MCF 10A (cell line): ENCODE measurements at places on chromosomes 5 and 9. TPM values are rescaled to one million over a fixed set of nuclear protein-coding genes. Genes with fewer than 3 reads are reported as not detected.

- DNase-seq, result peak; percentile 38
Observed at GRCh38 chr5:135857630-135858311, 23.3 kb downstream of the SLC25A48 start.

GRCh38 chr9:79240774-79241173 is 331.0 kb upstream of the TLE4 start:
- DNase-seq, result no peak

DNA sequence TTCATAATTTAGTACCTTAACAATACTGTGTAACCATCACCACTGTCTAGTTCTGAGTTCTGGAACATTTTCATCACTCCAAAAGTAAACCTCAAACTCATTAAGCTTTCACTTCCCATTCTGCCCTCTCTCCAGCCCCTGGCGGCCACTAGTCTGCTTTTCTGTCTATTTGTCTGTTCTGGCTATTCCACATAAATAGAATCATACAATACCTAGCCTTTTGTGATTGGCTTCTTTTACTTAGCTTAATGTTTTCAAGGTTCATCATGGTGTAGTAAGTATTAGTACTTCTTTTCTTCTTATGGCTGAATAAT is 138.7 kb downstream of the RAPGEF6 start:
- DNase-seq, result no peak

GRCh38 chr5:36712706-36713105 is 106.3 kb downstream of the SLC1A3 start:
- DNase-seq, result no peak

- peak; percentile 18 for DNase-seq
Observed at GRCh38 chr5:79535477-79536192, 21.7 kb upstream of the HOMER1 start.

DNA sequence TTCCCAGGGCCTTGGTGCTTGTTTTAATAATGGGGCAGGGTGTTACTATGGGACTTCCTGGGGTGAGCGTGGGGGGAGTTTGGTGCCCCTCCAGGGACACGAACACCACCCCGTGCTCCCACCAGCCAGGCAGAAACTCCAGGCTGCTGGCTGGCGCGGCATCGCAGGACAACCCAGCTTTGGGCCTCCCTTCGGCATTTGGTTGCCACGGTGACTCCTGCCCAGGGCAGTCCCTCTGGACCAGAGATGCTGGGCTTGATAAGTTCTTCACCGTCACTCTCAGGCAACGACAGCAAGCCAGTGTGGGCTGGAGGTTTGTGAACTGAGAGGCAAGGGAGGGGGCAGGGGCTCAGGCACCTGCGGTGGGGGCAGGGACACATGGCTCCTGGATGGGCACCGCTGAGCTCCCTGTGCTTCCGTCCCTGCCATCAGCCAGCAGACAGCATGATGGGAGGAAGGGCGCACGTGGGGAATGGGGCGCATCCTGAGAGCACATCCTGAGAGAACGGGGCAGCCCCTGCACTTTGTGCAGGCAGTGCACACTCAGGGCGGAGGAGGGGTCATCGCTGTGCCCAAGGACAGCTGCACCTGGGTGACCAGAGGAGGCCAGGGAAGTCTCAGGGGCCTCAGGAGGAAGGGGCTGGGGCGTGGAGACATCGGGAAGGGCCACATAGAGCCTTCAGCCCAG is 116.4 kb downstream of the RXRA start:
- no peak for DNase-seq

DNA sequence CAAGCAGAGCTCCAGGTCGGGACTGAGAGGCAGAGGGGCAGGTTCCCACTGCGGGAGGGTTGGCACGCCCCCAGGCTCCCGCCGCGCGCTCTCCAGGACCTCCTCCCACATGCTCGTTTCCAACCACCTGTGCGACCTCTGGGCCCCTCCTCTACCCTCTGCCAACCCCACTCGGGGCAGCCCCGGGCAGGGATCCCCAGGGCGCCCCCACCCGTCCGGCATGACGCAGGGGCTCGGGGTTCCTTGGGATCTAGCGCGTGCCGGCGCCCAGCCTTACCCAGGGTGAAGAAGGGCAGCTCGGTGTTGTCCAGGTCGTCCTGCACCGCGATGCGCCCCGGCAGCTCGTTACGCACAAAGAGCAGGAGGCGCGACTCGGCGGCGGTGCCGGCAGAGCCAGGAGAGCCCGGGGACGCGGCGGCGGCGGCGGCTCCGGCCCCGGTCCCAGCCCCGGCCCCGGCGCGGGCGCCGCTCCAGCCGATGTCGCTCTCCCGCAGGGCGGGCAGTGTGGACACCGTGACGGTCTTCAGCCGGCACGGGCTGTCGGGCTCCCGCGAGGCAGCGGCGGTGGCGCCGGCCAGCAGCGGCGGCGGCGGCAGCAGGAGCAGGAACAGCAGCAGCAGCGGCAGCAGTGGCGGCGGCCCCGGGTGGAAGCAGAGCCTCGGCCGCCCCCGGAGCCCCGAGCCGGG is 494 bp downstream of the ASTN2 start:
- DNase-seq, result no peak

- DNase-seq, result peak; percentile 85
Observed at GRCh38 chr9:72038890-72039410, 21.5 kb downstream of the C9orf57 start.

DNA sequence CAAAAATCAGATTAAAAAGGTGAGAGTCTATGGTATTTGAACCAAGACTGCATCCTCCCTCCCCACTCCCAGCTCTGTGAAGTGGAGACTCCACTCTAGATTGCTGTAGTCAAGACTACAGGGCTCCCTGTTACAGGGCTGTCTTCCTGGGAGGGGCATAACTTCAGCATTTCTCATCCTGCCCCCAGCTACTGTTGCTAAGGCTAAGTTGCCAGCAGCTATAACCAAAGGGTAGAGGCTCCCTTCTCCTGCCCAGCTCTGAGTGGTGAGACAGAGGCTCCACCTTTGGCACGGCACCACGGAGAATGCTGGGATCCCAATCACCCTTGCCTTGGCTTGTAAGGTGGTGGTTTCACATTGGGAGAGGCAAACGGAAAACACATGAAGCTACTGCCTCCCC is 39.2 kb upstream of the GCNT4 start:
- DNase-seq, result peak; percentile 64

DNA sequence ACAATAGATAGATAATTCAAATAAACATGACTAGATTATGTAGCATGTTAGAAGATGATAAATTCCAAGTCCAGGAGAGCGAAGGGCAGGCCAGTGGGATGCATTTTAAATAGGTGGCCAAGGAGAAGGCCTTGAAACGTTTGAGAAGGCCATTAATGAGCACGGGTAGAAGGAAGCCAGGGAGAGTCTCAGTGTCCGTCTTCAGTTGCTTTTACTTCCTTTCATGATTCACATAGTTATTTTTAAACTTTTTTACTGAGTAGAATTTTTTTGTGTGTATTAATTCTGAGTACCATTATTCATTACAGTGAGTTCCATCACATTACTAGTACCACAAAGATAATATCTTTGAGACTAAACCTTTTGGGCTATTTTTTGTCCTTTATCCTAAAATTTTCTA is 259.2 kb downstream of the ARRDC3 start:
- DNase-seq, result no peak

- no peak for DNase-seq
Observed at GRCh38 chr9:72165821-72166547, 16.7 kb downstream of the GDA start.

DNA sequence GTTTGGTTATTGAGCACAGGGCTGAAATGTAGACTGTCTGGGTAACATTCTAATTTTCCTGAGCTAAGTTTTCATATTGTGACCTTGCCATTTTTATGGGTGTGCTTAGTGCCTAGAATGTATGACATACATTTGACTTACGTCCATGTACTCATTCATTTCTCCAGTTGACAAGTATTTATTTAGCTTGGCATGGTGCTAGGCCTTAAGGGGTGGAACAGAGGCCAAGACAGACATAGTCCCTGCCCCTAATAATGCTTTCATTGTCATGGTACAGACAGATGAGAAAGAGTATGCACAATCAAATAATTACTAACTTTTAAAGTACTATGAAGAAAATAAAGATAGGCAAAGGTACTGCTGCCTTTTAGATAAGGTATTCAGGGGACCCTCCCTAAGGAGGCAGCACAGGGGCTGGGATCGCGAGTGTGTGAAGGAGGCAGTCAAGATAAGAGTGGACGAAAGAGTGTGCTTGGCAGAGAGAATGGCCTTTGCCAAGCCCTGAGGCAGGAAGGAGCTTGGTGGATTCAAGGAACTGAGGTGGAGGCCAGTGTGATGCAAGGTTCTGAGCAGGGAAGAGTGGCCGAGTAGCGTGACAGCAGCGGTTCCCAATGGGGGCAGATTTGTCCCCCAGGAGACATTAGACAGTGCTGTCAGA is 128.0 kb downstream of the PIP5K1B start:
- peak; percentile 27 for DNase-seq

BAAT gene
- total RNA-seq, result 0.14 and 0.15 TPM in 2 replicates

DNA sequence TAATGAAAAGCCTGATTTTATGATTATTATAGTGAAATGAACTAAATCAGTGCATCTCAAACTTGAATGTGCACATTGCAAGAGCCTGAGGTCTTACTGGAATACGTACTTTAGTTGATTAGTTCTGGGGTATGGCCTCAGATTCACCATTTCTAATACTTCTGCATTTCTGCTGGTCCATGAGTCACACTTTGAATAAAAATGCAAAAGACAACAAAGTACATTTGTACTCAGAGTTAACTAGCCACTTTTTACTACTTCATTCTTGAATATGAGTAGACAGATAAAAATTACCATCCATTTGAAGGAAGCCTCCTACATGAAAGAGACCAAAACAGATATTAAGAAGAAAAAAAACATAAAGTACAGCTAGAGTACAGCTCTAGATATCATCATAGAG is 27.1 kb upstream of the PRR16 start:
- DNase-seq, result no peak

DNA sequence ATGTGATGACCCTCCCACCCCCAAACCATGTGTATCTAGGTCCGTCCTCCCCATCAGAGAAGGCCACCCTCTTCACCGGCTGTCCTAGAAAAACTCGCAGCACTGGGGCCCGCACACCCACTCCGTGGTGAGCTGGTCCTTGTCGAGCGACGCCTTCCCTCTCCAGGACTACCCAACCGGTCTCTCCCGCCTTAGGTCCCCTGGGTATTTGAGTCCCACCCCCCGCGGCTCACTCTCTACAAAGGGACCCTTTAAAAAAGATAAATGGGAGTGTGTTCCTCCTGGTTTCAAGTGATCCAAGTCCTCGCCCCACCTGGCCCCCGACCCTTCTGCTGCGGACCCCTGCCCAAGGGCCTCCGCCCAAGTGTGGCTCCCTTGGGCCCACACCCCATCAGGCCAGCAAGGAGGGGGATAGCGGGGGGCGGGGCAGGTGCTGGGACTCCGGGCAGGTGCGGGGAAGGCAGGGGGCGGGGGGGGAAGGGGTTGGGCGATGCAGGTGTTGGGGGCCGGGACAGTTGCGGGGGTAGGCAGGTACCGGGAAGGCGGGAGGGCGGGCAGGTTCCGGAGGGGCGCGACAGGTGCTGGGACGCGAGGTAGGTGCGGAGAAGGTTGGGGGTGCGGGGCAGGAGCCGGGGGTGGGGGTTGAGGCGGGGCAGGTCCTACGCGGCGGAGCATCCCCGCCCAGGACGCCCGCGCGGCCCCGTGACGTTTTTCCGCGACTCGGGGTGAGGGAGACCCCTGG is 970 bp upstream of the ARRDC1 start:
- no peak for DNase-seq

TRAF2 gene
- 10.7 and 14.1 TPM in 2 replicates for total RNA-seq

NCBP1 gene
- total RNA-seq, result 35.6 and 38.7 TPM in 2 replicates

CFAP77 gene
- not detected in 2 replicates for total RNA-seq

DNA sequence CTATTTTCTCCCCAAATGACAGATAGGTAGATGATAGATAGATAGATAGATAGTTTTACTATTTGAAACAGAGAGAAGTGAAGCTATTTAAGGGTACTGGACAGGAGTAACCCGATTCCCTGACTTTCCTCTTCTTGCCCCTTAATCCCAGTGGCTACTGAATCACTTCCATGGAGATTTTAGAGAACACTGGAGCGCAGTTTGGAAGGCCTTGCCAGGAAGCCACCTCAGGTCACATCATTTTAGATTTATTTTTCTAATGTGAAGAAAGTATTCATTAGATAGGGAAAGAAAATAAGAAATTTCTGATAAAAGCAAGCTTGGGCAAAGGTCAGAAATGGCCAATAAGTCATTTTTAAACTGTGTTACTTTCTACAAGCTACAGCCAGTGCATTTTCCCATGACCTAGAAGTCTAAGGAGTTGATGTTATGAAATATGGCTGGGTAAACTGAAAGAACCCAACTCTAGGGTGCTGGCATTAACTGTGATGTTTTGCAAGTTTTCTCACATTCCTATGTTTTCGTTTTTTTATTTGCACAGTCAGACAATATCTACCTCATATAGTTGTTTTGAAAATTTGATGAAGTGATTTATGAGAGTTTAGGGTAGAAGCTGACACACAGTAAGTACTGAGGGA is 544.7 kb upstream of the PTGER4 start:
- DNase-seq, result no peak

DNA sequence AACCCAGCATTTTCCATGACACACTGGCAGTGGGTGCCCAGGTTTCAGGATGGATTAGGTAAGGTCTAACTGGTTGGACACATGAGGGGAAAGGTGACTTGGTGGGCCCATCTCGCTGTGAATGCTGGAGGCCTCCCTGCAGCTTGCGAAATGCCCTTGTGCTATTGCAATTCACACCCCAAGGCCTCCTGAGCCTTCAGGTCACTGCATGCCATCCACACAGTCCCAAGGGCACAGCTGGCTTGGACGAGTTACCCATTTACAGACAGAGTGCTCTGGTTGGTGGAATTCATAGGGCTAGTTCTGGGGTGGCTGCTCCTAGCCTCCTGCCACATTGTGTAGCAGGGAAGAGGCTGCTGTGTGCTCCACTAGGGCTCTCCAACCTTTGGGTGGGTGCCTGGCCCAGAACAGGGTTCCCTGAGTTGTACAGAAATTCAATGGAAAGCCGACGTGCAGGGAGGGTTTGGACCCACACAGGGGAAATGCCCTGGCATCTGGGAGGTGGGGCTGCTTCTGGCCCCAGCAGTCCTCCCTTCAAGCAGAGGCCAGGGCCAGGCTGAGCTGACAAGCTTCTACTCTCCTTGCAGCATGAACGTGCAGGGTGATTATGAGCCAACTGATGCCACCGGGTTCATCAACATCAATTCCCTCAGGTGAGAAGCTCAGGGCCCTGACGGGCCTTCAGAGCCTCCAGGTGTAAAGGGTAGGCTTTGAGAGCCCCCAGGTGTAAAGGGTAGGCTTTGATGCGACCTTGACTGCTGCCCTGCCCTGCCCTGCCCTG is 54.3 kb downstream of the ASS1 start:
- DNase-seq, result no peak

GRCh38 chr5:15664961-15665360 is 165.0 kb downstream of the FBXL7 start:
- DNase-seq, result no peak
